DMS79 (cell line): ENCODE measurements at places on chromosomes 5 and 9.

GRCh38 chr9:116223926-116224325 lies 70.3 kb downstream of the PAPPA start:
- DNase-seq: no peak

GRCh38 chr5:158700231-158701006 lies 399.3 kb downstream of the EBF1 start:
- no peak for DNase-seq

GRCh38 chr9:79984429-79985067 lies 412.8 kb downstream of the TLE4 start:
- no peak for DNase-seq

DNA sequence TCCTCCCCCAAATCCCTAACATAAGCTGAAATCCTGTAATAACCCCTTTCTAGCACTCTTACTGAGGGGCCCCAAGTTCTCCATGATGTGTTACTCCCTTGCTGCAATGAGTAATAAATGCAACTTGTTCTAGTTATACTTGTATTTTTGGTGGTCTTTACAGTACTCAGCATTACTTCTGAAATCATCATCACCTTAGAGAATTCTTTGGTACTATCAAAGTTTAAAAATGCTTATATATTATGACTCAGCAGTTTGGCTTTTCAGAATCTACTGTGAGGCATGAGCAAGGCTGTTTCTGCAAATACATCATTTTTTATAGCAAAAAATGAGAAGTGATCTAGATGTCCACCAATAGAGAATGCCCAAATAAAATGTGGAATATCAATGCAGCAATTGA lies 20.7 kb upstream of the ROPN1L start:
- no peak for DNase-seq

DNA sequence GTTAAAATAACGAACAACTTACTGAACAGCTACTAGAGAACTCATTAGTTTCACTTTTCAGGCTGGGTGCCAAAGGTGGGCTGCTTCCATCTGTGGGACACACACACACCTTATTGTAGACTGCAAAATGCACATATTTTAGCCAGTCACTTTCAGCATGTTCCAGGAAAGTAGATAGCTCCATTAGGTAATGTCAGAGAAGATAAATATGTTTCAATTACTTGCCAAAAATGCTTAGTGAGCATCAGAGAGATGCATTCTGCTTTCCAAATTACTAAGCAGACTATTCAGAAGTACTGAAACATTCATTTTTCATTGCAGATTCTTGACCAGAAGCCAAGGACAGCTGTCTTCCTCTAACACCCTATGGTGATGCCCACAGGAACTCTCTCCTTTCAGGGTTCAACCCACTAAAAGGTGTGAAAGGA lies 56.2 kb upstream of the APC start:
- no peak for DNase-seq

DNA sequence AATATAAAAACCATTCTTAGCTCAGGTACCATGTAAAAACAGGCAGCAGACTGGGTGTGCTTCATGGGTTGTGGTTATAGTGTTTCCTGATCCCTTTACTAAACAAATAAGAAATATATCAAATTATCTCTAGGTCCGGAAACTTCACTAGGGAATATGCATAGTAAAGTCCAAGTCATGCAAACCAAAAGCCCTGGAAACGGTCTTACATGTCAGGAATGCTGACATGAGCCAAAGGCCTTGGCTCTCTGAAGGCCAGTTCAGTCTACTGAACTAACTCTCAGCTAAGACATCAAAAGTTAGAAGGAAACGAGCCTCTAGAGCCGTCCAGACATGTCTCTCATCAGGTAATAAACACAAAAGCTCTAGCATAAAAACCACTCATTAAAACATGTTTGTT lies 778.9 kb upstream of the ZNF608 start:
- DNase-seq: no peak

DNA sequence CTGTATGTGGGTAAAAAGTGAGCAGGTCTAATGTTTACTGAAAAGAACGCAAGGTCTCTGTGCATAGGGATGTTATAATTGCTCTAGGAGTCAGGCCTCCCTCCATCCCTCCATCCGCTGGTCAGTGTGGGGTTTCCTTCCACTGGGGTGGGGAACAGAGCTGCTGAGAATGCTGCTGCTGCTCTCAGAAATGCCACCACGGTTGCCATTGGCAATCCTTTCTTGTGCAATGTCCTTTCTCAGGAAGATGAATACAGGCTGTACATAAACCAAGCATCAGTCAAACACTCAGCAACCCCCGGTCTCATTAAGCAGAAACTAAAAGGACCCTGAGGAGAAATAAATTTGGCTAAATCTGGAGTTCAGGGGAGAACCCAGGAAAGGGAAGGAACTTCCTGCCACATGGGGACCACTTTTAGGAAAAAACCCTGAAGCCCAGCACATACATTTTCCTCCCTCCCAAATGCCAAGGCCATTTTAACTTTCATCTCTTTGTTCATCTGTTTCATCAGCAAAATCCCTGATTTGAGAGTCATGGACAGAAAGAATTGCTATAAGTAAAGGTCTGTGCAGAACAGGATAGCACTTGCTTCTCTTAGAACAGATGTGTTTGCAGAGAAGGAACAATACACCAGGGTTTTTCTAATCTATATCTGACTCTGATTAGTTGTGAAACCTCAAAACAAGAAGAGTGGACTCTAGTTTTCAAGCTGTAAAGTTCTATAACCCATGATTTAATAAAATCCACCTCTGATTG lies 70.4 kb upstream of the SLC1A3 start:
- DNase-seq: no peak

DNA sequence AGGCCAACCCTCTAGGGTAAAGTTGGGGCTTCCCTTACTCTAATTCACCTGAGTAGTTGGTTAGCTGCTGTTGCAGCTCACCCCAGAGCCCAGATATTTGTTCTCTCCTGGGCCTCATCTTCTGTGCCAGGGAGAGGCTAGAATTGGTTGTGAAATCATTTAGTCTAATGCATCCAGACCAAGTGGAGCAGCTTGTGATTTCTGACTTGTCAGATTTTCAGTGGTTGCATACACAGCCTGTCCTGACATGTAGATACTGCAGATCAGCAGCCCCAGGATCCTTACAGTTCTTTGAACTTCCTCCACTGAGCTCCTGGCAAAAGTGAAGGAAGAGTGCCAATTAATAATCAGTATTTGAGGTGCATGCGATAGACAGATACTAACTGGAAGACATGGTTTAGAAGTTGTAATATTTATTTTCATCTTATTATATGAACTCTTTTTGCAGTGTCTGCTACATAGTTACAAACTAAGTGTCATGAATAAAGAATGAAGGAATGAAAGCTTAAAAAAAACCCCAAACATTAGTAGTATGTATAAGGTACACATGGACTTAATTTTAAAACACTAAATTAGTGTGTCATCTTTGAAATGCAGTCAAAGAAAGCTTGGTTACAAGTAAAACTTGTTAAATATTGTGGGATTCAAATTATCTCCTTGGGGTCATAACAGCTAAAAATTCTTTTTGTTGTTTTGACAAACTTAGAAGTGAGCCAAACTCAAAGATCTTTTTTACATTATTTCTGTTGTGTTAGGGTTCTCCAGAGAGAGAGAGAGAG lies 128.5 kb downstream of the VPS13A start:
- DNase-seq: no peak

- DNase-seq: no peak
Measured at GRCh38 chr9:35754264-35754663, at the start of gene MSMP. Gene MSMP (minus strand): TSS chr9:35754276. CDS start chr9:35754129, 147 bp downstream.

GRCh38 chr9:7228726-7229125 lies 471.0 kb downstream of the KDM4C start:
- DNase-seq: no peak

DNA sequence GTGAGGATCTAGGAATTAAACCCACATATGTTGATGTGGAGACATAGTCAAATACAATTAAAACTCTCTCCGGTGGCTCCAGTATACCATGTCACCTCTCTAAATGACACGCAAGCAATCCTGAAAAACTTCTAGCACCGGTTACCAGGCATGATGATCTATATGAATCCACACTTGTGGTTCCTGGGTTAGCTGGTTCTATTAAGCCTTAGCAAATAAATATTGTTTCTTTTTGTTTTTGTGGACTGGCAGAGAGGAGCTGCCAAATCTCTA lies 104.8 kb downstream of the SEC61B start:
- DNase-seq: no peak

- DNase-seq: no peak
Measured at GRCh38 chr5:99702565-99702964, 773.8 kb upstream of the CHD1 start.

GRCh38 chr5:76470976-76471375 lies 67.9 kb downstream of the IQGAP2 start:
- no peak for DNase-seq

GRCh38 chr5:154273028-154273617 lies 82.6 kb downstream of the GALNT10 start:
- no peak for DNase-seq

GRCh38 chr9:130254747-130255630 lies 10.6 kb upstream of the HMCN2 start:
- DNase-seq: peak; percentile 85

- DNase-seq: no peak
Measured at GRCh38 chr5:109252731-109253130, 157.0 kb downstream of the PJA2 start.

GRCh38 chr5:138752341-138752950 lies 779 bp upstream of the CTNNA1 start:
- DNase-seq: no peak

GRCh38 chr9:87867391-87867790 lies 15.3 kb upstream of the SPATA31E1 start:
- no peak for DNase-seq

DNA sequence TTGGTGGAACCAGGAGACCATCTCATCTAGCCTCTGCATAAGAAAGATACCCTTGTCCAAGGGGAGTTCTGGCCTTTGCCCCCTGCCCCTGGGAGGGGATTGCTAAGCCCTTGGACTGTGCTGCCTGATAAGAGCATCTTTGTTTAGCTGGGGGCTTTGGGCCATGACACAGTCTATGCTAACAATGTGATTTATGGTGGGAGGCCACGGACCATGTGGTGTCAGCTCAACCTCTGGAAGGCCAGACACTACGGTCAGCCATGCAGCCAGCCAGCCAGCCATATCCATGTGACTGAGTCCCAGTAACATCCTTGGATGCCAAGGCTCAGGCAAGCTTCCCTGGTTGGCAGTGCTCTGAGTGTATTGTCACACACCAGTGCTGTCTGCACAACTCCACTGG lies 244.4 kb downstream of the FSTL4 start:
- DNase-seq: no peak

DNA sequence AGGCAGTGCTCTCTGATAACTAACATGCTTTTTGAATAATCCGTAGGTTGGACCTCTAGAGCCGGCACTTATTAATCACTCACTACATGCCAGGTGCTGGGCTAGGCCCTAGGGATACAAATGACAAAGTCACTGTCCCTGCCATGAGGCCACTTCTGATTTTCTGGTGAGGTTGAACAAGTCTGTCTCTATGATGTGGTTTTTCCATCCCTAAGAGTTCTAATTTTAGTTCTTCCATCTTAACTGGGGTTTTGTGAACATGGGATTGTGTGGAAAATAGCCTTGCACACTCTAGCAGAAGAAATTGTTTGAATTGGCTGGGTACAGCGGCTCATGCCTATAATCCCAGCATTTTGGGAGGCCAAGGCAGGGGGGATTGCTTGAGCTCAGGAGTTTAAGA lies 64.6 kb downstream of the IL31RA start:
- no peak for DNase-seq

GRCh38 chr9:20188616-20189369 lies 400.0 kb upstream of the SLC24A2 start:
- no peak for DNase-seq

DNA sequence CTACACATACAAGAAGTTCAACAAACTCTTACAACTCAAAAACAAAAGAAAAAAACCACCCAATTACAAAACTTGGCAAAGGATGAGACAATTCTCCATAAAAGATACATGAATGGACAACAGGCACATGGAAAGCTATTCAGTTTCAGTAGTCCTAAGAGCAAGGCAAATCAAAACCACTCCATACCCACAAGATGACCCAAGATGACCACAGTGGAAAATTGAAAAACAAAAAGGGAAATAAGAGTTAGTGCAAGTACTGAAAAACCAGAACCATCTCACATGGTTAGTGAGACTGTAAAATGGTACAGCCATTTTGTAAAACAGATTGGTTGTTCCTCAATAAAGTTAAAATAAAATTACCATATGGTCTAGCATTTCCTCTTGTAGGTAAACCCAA lies 287.1 kb upstream of the CDH9 start:
- DNase-seq: no peak

DNA sequence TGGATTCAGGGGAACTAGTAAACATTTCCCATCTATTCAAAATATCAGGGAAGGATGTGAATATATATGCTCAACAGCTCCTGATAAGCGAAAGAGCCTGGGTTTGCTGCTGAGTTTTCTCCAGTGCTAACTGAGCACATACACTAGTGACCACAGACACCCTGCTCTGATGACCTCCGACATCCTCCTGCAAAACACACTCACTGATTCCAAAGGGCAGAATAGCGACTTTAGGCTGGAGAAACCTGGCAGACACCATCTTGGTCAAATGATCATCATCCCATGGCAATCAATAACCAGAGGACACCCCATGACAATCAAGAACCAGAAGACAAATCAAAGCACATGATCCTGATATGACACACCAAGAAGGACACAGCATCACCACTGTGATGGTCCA lies 9.2 kb upstream of the GADD45G start:
- DNase-seq: no peak

DNA sequence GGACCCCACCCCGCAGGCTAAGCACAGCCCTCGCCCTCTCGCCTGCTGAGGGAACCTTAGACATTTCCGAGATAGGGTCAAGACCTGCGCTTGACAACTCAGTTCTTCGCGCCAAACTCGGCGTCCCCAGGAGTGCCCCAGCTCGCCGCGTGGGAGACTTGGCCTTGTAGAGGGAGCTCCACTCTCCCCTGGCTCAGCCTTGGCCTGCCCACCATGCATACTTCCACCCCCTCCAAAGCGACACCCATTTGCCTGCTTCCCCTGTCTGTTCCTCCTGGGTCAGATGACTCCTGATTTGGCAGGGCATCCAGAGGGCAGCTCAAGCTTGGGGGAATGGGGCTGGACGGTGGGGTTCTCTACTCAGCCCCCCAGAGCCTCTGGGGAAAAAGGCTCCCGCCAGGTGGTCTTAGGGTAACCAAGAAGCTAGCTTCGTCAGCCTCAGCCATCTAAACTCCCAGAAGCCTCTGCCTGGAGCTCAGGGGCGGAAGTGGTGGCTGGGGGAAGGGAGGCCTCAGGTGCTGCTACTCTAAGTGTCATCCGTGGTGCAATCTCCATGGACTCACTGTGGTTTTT lies 560 bp downstream of the DOCK2 start:
- no peak for DNase-seq

DNA sequence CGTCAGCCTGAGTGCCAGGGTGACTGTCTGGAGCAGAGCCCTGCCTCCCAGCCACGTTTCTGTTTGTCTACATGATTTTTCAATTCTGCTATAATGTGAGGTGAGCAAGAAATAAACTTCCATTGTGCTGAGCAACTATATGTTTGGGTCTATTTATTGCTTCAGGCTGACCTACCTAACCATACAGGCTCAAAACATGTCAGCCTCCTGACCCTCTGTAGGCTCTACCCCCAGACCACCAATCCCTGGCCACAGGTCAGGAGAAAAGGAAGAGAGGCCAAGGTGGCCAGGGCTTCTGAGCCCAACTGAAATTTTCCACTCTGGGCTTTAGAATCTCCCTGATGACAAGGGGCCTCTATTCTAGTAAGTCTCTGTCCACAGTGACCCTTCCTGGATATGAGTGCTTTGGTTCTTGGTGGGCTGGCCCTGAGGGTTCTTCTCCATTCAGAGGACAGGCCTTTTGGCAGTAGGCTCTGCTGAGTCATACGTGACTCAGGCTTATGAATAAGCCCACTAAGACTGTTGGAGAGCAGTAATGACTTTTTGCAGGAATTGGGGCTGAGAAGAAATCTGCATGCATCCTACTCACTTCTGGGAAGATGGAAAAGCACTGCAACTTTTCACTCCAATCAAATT lies 117.2 kb upstream of the TBCA start:
- DNase-seq: no peak
